ENCODE measurements at places on chromosomes 13 and 19.

- no peak for DNase-seq
Observed at GRCh38 chr19:29162694-29163093, 50.3 kb downstream of the UQCRFS1 start.

DNA sequence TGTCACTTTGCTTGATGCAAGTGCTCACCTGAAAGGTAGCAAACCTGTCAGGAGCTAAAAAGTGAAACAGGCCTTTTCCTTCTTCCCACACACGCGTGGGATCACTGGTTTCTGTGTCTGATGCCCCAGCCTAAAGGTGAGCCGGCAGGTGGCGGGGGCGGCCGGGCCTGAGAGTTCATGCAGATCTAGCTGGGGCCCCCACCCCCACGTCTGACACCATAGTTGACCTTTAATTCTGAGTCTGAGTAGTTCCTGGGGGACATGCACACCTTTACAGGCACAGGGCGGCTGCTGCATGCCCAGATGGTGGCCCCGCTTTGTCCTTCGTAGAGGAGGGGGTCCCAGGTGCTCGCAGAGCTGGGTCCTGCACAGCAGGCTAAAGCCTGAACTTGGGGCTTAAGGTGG lies 345.3 kb downstream of the TEX29 start:
- no peak for DNase-seq

DNA sequence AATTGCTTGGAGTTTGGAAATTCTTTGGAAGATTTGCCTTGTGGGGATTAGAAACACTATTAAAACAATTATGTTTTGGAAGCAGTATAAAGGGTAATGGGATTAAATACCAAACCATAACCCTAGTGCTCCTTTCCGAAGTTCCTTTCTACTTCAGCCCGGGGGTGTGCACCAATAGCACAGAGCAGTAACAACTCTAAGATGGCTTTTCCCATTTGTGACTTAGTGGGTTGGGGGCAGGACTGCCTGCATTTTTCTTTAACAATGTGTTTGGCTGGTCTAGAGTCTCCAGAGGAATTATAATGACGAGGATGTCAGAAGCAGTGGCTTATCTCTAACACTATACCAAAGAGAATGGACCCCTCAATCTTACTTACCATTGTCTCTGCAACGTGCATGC lies 11.9 kb upstream of the IL17D start:
- DNase-seq: no peak

- DNase-seq: no peak
Observed at GRCh38 chr19:18174983-18175382, 1.4 kb downstream of the IFI30 start.

DNA sequence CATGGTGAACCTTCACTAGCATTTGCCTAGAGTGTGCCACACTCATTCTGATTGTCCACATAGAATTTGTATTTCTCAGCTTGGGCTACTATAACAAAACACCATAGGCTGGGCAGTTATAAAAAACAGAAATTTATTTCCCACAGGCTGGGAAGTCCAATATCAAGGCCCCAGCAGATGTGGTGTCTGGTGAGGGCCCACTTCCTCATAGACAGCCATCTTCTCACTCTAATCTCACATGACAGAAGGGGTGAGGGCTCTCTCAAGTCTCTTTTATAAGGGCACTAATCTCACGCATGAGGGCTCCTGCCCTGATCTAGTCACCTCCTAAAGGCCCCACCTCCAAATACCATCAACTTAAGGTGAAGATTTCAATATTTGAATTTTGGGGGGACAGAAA lies 53.6 kb downstream of the LRRC63 start:
- peak; percentile 23 for DNase-seq

- peak; percentile 93 for DNase-seq
Observed at GRCh38 chr19:12793290-12794195, 2.3 kb downstream of the JUNB start.

GRCh38 chr13:80382576-80382975 lies 41.6 kb upstream of the SPRY2 start:
- no peak for DNase-seq

GRCh38 chr19:45344621-45345505 lies 4.3 kb downstream of the KLC3 start:
- DNase-seq: no peak

DNA sequence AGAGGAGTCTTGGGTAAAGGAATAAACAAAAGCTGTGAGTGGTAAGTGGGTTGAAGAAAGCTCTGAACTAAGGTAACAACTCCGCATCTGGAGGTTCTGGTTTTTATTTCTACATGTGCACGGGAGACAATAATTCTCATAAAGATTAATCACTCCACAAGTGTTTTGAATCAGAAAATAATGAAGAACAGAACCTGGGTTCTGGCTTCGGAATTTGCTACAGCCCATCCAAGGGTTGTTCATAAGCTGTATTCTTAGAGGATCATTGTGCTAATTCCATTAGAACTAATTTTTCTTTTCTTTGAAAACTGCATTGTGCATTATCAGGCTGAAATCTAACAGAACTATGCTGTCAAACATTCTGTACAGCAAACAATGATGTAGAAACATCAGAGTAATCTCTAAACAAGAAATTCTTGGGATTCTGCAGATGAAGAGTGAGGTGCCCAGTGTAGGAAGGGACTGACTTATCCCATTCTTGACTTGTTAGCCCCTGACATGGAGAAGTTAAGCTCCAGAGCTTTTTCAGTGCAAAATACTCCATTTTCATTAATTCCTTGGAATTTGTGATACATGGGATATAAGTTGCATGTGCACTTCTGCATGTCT lies 368.2 kb downstream of the COG6 start:
- DNase-seq: no peak

- no peak for DNase-seq
Observed at GRCh38 chr13:51937320-51938290, 73.6 kb downstream of the ATP7B start.

DNA sequence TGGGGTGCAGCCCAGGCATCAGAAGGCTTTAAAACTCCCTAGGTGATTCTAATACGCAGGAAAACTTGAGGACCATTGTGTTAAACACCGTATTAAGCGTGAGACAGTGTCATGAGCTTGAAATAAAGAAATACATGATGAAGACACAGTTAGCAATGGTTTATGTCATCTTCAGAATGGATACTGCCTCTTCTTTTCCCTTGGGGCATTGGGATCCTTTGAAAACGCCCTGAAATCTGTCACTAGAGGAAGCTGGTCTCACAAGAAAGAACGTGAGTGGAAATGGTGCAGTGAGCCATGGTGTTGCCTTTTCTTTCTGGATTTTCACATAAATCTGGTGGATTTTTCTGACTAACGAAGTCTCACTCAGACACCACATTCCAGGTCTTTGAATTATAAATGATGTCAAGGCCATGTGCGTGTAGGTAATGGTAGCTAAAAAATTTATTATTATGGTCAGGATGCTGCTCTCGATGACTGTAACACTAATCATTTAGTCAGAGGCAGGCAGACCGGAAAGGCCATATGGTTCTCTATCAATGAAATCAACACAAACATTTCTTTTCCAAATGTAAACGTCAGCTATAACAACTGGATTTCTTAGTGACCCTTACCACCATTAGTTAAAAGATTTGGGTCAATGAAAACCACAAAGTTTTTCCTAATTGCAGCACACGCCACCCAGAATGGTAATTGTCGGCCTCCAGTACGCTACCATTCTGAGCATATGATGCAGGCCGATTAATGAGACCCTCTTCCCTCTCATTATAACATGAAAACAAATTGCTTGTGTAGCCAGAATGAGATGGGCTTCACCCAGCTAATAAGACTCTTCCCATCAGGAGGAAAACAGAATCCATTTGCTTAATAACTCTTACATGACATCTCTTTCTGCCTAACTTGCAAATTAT lies 105.6 kb downstream of the SLC7A1 start:
- no peak for DNase-seq

- DNase-seq: no peak
Observed at GRCh38 chr19:35260694-35261304, 8.0 kb upstream of the USF2 start.

GRCh38 chr13:26660766-26661165 lies 99.8 kb downstream of the GPR12 start:
- DNase-seq: no peak

DNA sequence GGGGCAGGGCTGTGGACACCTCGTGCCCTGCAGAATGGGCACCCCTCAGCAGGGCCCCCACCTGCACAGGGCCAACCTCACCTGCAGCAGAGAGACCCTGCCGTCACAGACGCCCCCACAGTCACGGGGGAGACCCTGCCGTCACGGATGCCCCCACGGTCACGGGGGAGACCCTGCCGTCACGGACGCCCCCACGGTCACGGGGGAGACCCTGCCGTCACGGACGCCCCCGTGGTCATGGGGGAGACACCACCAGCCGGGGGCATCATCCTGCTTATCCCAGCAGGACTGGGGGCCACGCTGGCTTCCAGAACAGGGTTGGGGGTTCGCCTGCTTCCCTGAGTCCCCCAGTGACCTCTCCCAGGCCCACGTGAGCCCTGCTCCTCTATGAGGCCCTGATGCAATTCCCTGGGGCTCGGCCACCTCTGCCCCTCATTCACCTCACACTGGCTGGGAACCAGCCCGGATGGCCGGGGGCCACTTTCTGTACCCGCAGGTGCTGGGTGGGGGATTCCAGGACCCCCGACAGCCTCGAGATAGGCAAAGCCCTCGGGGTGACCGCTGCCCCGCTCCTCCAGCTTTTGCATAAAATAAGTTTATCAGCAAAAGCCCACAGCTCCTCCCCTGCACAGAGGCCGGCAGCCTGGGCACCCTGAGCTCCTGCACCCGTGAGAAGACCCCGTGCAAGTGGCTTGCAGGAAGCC lies 23.6 kb downstream of the SBNO2 start:
- DNase-seq: no peak

GRCh38 chr19:47633517-47633916 lies 24.6 kb downstream of the BICRA start:
- no peak for DNase-seq

- DNase-seq: no peak
Observed at GRCh38 chr13:20190481-20191310, 2.0 kb downstream of the GJB2 start.

- DNase-seq: peak; percentile 90
Observed at GRCh38 chr13:44934724-44935123, 54.5 kb downstream of the NUFIP1 start.

DNA sequence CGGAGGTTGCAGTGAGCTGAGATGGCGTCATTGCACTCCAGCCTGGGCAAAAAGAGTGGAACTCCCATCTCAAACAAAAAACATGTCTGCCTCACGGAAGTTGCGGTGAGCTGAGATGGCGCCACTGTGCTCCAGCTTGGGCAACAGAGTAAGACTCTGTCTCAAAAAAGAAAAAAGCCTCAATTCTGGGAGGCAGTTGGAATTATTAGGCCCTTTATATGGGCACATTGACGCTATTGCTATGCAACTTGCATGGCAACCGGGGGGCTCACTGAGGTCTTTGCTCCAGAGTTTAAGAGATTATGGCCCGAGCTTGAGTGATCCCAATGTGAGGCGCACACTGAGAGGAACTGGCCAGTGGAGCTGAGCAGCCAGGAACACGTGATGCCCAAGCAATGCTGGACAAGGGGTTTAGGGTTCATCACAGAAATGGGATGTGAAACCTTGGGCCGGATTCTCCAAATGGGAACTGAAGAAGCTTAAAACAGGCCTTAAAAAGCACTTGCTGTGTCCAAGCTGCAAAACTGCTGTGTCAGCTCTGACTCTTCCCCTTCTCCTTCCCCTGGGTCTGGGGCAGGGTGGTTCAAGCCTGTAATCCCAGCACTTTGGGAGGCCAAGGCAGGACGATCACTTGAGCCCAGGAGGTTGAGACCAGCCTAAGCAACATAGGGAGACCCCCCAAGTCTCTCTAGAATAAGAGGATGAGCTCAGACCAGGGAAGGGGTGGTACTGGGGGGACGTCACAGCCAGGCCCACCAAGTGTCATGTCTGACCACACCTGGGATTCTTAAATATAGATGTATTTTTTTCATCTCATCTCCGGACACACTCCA lies 2.5 kb downstream of the FTL start:
- DNase-seq: peak; percentile 100

DNA sequence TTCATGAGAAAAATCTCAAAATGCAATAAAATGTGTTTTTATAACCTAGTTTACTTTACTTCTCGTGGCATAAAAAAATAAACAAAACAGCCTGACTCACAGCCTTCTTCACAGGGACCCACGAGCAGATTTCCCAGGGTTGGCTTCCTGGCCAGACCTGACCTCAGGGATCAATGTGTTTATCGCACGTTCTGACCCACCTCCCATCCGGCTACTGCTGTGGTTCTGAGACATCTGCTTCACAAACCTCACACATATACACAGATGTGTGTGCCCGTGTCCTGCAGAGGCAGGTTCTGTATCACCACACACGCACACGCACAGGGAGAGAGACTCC lies 118.3 kb downstream of the COL4A2 start:
- DNase-seq: no peak

DNA sequence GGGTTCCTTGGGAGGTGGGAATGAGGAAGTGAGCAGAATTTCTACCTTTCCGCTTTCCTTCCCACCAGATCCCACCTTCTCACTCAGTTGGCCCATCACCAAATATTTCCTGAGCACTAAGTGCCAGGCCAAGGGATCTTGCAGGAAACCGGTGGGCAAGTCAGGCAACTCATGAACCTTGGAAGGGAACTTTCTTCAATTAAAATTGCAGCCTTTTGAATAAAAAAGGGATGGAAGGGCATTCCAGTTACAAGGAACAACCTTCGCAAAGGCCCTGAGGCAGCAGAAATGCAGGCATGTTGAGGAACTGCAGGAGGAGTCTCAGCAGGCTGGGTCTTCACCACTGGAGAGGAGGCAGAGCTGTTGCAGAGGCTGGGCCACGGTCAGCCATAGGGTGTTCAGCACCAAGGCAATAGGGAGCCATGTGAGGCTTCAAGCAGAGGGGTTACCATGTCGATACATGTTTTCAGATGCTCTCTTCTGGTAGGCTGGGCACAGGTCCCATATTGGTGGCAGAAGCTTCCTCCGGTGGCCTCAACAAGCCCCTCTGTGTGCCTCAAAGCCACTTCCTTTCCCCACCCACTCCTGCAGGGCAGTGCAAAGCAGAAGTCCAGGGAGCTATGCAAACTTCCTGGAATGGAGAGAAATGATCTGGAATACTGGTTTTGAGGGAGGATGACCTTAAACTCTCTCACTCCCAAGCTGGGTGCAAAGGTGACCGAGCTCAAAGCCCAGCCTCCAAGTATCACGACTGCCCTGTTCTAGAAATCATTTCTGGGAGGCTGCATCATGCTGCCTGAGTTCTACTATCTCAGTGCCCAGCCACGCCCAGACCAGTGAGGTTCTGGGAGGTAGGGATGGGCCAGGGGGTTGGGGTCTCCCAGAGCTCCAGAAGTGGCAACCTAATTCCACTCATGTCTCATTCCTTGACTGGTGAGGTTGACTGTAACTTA lies at the start of gene FUT6:
Gene FUT6, minus strand, starts transcription at position 638 of the 953 bp plus-strand sequence. CDS start 7,135 bp downstream, outside the sequence.
- peak; percentile 30 for DNase-seq

- DNase-seq: no peak
Observed at GRCh38 chr19:38265921-38266429, 1.6 kb downstream of the SPINT2 start.

DNA sequence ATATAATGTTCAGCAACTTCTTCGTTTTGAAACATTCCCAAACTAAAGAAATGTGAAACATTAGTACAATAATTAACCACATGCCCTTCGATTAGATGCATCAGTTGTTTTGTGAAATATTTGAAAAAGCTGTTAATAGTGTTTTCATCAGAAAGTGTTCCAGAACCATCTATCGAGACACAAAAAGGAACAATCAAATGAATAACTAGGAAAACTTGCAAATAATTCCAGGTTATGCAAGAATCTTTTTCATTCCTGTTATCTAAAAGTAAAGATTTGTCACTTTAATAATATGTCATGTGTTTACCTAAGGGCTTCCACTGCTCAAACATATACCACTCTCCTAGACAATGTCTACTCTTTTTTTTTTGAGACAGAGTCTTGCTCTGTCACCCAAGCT lies 904.2 kb upstream of the MIR17HG start:
- no peak for DNase-seq

GRCh38 chr19:42455621-42456081 lies 12.9 kb upstream of the CXCL17 start:
- DNase-seq: no peak

GRCh38 chr19:28471731-28472510 lies 741.0 kb downstream of the UQCRFS1 start:
- DNase-seq: no peak

All from MV-4-11 (cell line).